Activated CD4-positive, alpha-beta T cell treated with anti-CD3 and anti-CD28 coated beads for 48 hours (primary cell): ENCODE measurements at places on chromosomes 1 and 21.

DNA sequence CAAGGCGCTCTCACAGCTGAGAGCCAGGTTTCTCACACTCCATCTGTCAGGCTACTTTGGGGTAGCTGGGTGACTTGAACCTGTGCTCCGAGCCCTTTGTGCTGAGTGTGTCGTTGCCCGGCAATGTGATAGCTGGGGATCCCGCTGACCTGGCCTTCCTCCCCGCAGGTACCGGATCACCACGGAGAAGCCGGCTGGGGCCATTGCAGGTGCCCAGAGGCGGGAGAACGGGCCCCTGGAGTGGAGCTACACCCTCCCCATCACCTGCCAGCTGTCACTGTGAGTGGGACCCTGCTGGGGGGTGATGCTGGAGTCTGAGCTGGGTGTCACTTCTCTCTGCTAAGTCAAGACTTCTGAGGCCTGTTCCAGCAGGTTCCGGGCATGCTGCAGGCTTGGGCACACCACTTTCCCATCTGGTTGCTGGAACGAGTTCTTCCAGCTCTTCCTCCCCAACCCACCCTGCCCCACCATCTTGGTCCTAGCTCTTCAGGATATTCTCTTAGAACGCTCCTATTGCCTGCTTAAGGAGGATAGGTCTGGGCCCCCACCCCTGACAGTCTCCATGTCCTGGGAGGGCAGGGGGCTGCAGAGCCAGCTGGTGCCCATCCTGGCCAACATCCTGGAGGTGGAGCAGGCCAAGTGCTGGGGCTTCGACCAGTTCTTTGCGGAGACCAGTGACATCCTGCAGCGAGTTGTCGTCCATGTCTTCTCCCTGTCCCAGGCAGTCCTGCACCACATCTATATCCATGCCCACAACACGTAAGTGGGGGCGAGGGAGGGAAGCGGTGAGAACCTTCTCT lies 7.5 kb downstream of the IKBKE start:
- no peak for DNase-seq

DNA sequence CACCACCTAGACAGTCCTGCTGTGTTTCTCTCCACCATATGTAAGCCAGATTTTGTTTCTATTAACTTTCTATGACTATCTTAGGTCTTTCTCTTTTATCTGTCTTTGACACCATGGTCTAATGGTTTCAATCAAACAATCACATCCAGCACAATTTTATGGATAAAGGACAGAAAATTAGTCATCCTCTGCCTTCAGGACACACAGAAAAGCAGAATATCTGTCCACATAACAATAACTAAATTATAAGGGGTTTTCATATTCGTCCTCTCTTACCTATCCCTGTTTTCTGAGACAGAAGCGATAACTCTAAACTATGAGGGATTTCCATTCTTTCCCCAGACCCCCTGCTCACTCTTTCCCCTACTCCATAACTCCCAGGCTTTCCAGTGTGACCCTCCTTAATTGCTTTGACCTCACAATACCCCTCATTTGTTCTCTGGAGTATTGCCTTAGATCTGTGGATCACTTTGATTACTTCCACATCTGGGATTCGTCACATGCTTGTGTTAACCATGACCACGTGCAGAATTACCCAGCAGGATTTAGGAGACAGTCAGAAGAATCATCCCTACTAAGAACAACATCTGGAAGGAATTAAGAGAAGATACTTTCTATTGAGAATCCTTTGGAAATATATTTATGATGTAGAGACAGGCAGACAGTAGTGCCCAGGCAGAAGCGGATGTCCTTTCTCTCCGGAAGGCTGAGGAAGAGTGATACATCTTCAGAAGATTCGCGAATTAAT lies 108.2 kb upstream of the GREM2 start:
- DNase-seq = no peak

DNA sequence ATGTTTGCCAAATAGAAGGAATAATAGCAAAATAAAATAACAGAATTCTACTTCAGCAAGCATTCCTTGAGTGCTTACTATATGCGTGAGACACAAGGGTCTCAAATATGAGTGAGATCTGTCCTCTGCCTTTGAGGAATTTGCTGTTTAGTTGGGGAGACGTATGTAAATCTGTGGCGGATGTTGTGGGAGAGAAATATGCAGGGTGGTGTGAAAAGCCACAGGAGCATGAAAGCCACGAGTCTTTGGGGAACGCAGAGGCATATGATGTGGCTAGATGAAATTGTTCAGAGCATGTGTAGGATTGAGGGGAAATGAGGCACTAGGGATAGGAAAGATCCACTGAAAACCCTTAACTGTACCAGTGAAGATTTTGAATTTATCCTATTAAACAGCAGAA lies 244.4 kb downstream of the PBX1 start:
- DNase-seq = no peak

GRCh38 chr1:81811757-81812371 lies 11.1 kb downstream of the ADGRL2 start:
- DNase-seq = no peak

DNA sequence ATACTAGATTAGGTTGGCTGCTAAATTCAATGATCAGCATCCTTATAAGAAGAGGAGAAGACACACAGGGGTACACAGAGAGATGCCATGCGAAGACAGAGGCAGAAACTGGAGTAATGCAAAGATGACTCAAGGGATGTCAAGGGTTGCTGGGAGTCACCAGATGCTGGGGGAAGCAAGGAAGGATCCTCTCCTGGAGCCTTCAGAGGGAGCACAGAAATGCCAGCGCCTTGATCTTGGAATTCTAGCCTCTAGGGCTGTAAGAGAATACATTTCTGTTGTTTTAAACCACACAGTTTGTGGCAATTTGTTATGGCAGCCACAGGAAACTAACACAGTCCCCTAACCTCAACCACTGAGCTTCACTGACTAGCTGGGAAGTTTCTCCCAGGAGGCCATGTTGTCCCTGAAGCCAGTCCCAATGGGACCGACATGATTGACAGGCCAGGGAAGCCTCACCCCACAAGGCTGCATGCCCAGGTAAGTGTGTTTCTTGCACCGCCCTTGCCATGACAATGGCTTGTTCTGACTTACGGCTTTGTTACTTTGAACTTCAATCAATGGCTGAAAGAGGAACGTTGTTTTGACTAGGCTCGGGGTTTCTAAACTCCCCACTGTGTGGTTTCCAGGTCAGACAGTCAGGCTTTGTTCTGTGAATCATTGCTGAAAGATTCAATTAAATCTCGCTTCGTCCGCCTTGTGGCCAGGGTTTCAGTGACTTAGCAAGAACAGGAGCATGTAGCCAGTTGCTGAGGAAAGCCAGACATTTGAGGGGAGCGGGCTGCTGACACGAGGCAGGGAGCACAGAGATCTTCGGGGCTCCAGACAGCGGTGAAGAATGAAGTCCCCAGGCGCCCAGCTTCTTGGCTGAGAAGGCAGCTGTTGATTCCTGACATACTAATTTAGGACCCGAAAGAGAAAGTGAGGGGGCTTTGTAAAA lies 62.3 kb downstream of the RUNX1 start:
- DNase-seq = peak; percentile 86

- no peak for DNase-seq
Observed at GRCh38 chr1:9061252-9061960, 8.0 kb downstream of the SLC2A5 start.

- DNase-seq = no peak
Observed at GRCh38 chr1:206654828-206655227, 19.5 kb downstream of the DYRK3 start.

- no peak for DNase-seq
Observed at GRCh38 chr1:8205771-8206170, 112.1 kb upstream of the SLC45A1 start.
